Kasumi-1 (cell line): ENCODE measurements at places on chromosomes 2 and 18.
A peak's percentile ranks its signal among the peaks of the same experiment; 100 is the strongest.

GRCh38 chr2:128436479-128437203, 118.0 kb upstream of the HS6ST1 start:
- DNase-seq: no peak

- no peak for DNase-seq
Observed at GRCh38 chr2:71282493-71282892, 49.1 kb upstream of the ZNF638 start.

GRCh38 chr2:9141091-9141667, 65.4 kb upstream of the ASAP2 start:
- no peak for DNase-seq

- DNase-seq: no peak
Observed at GRCh38 chr18:42157420-42157819, 202.4 kb downstream of the PIK3C3 start.

- DNase-seq: no peak
Observed at GRCh38 chr2:70541481-70542020, 12.1 kb downstream of the TGFA start.

DNA sequence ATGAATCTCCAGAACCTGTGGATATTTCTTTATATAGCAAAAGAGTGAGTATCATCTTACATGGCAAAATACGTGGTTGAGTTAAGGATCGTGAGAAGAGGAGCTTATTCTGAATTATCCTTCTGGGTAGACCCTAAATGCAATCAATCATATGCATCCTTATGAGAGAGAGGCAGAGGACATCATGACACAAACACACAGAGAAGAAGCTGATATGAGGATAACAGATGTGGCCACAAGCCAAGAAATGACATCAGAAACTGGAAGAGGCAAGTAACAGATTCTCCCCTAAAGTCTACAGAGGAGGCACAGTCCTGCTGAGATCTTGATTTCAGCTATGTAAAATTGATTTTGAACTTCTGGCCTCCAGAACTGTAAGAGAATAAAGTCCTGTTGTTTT, 730.2 kb upstream of the ZNF804A start:
- DNase-seq: no peak

DNA sequence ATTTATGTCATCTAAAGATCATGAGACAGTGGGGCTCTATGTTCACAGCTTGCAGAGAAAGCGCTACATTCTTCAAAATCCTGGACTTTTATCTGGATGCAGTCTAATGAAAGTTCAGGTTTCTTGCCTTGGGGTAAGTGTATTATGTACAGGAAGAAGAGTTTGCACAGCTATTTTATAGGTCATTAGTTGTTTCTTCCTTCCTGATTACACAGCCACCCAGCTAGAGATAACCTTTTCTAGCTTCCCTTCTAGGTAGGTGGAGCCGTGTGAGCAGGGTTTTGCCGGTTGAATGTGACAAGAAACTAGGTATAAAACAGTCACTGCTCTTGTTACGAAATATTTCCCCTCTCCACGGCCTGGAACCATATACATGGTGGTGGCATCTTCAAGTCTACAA, 800.8 kb upstream of the SOX11 start:
- no peak for DNase-seq

DNA sequence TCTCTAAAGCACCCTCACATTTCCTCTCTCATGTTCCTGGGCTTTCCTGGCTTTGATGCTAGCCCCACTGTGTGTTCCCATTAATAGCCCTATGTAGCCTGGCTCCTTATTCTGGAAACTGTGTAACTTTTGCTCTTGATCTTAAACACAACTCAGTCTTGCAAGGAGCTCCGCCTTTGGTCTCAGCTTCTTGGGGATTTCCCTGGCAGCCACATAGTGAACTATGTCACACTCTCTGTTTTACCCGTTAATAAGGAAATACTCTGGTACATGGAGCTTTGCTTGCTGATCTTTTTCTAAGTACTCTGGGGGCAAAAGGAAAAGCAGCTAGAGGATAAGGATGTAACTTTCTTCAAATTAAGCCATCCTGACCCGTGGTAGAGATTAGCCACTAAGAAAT, 259.3 kb downstream of the NEDD4L start:
- DNase-seq: no peak

DNA sequence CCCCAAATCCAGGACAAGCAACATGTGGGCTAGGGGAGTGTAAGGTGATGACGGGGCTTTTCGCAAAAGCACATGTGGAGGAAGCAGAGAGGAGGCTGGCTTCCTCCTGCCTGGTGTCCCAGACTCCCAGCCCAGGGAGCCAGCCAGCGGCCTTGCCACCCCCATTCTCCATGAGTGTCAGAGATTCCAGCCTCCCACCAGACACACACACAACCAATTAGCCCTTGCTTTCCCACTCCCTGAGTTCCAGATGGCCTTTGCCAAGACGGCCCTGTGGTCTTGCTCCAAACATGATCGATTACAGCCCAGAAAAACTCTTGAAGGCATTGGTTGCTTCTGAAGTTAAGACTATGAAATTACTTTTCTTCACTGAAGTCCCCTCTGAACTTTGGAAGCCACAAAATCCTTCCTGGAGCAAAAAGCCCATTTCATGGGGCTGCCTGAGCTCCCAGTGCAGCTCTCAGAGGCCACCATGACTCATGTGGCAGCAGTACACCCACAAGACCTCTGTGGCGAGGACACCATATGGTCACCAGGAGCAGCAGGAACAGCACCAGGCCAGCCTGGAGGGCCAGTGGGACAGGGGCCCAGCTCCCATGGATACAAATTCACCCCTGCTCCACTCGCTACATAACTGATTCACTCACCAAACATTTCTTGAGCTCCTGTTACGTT, 69.1 kb upstream of the PID1 start:
- no peak for DNase-seq

DNA sequence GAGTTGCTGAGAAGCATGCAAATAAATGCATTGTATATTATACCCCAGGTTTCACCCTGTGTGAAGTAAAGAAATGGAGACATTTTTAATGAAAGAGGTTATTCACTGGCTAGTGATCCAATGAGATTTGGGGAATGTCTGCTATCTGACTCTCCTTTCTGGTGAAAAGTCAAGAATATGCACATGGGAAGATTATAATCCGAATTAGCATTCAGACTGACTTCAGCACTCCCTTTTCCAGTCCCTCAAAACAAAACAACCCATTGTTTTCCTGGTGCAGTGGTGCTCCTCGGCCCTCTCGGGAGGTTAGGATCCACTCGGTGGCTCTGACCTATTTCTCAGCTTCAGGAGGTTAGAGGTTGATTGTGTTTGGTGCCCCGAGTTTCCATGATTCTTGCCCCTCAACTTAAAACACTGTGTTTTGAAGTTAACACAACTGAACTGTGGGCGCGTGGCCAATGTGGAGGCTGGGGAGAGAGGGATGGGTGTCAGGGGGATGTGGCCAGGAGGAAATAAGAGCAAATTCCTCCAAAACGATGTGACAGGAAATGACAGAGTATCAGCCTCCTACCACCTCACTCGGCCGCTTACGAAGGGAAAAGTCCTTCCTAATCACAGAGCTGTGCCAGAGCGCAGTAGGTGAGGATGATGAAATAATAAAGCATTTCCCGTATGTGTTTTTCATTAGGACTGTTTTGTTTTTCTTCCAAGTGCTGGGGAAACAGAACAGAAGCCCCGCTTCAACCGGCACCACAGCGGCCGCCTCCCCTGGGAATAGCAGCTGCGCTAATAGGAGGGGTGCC, 440.1 kb downstream of the MTX2 start:
- no peak for DNase-seq

GRCh38 chr18:14014456-14014855, 99.1 kb upstream of the MC2R start:
- DNase-seq: no peak

GRCh38 chr2:183037553-183038340, 510 bp downstream of the NCKAP1 start:
- DNase-seq: no peak

DNA sequence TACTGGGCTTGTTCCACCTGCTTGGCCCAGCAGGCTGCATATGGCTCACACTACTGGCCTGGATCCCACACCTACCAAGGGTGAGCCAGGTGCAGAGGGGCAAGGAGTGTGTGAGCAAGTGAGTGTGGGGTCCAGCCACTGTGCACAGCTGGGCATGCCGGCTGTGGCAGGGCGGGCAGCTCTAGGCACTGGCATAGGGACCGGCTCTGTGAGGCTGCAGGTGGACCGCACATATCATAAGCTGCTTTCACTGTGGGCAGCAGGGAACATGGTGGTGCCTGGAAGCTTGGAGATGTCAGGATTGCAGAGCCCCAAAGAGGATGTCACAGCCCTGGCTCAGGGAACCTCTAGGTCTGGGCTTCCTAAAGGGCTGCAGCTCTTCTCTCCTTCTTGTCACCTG, 154.3 kb downstream of the THSD7B start:
- DNase-seq: no peak

GRCh38 chr2:175002547-175003274, 2.5 kb downstream of the CHN1 start:
- DNase-seq: no peak

GRCh38 chr2:4973354-4973753, 718.8 kb upstream of the SOX11 start:
- no peak for DNase-seq

GRCh38 chr2:61172671-61173070, 10.7 kb downstream of the C2orf74 start:
- no peak for DNase-seq

- peak; percentile 69 for DNase-seq
Observed at GRCh38 chr2:111702119-111702803, 181.7 kb downstream of the ANAPC1 start.

DNA sequence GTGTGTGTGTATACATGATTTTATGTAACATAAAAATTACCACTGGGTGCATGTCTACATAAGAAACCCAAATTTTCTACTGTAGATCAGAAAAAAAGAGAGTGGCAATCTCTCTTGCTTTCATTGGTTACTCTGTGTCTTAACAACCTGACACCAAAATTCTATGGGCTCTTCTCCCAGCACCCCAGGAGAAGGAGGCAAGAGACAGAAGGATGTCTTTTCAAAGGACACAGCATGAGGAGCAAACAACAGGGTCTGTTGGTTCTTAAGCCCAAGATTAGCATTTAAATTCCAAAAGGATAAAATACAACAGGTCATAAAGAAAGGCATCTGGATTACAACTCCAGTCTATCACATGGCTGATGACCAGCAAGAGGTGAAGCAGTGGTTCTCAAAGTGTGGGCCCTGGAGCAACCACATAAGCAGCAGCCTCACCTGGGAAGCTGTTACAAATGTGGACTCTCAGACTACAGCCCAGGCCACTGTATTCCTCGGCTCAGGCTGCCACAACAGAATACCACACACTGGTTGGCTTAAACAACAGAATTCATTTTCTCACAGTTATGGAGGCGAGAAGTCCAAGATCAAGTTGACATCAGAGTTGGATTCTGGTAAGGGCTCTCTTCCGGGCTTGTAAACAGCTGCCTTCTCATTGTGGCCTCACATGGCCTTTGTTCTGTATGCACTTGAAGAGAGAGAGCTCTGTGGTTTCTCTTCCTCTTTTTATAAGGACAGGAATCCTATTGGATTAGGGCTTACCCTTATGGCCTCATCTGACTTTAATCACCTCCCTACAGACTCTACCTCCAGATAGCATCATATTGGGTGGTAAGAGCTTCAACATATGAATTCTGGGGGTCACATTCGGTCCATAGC, 79.8 kb upstream of the RNF152 start:
- DNase-seq: peak; percentile 60

DNA sequence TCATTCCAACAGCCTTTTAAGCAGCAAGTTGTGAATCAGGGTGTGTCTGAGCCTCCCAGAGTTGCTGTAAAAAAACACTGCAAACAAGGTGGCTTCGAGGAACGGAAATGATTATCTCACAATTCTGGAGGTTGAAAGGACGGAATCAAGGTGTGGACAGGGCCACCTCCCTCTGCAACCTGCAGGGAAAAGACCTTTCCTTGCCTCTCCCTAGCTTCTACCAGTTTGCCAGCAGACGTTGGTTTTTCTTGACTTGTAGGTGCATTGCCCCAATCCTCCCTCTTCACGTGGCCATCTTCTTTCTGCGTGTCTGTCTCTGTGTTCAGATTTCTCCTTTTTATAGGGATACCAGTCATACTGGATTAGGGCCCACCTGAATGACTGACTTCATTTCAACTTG, 24.8 kb upstream of the TMEM131 start:
- DNase-seq: no peak

DNA sequence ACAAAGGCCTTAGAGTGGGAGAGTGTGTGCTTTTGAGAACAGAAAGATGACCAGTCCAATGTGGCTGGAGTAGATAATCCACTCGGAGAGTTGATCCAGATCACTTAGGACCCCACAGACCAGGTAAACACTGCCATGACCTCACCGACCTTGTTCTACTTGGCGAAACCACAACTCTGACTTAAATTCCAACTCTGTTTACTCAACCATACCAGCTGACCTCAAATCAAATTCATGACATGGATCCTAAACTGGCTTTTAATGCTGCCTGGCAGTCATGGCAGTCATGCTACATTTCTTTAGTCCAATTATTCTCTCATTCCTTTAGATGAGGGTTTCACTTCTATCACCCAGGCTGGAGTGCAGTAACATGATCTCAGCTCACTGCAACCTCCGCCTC, 347.1 kb upstream of the FAM98A start:
- no peak for DNase-seq

- peak; percentile 18 for DNase-seq
Observed at GRCh38 chr2:43327119-43327518, 100.7 kb upstream of the ZFP36L2 start.

DNA sequence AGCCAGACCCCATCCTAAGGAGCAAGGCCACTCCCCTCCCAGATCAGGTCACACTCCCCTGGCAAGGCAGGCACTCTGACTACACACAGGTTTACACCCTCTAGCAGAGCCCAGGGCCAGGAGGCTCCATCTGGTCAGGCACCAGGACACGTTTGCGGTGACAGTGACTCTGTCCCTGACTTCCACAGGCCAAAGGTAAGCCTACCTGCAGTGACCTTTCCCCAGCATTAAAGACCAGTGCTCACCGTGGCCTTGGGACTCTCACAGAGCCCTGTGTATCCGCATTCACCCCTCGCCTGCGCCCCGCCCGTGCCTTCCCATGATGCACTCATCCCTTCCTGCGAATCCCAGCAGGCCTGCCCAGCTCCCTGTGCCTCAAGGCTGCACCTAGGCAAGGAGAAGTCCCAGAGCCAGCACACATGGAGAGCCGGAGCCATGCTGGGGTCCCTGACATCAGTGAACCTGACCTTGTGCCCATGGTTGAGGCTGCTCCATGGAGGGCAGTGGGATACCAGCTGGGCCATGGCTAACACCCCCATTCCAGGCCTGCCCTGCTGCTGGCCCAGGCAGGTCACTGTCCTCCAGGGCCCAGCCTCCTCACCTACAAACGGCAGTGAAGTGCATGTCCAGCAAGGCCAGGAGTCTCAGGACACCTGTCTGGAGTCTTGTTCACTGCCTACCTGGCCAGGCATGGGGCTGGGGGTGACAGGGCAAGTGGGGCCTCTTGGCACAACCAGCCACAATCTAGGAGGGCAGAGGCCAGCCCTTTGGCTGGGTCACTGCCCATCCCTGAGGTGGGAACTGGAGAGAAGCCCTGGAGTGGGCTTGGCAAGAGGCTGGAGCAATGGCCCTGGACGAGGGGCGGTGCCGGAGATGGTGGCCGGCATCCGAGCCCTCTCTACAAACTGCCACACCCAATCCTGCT, 3.0 kb downstream of the NEURL3 start:
- DNase-seq: no peak
